ENCODE measurements at places on chromosomes 6 and 20.

DNA sequence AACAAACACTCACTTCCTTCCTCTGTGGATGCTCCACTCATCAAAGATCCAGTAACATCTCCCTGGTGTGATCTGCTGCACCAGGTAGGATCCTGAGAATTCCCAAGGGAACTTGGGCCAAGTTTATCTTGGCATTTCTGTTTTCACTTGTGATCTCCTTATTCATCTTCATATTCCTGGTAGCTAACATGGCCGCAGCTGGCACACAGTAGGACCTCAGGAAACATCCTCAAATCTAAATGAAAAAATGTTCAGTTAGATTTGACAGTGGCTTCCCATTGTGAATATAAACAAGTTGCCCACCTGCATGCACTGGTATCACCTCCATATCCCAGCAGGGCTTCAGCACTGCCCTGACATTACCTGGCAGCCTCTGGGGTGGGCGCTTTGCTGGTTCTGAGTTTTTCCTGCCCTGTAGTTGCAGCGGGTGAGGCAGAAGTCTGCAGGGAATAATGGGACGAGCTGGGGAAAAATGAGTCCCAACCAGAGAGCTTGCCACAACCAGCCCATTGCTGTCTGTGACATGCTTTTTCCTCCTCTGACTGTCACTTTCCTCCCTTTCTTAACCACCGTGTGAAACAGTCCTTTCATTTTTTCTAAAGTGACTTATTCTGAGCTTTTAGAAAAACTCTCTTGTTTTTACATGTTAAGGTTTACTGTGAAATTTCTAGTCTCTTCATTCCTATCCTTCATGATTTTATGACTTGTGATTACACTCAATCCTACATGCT lies 9.4 kb upstream of the DSTN start:
- no peak for DNase-seq

DNA sequence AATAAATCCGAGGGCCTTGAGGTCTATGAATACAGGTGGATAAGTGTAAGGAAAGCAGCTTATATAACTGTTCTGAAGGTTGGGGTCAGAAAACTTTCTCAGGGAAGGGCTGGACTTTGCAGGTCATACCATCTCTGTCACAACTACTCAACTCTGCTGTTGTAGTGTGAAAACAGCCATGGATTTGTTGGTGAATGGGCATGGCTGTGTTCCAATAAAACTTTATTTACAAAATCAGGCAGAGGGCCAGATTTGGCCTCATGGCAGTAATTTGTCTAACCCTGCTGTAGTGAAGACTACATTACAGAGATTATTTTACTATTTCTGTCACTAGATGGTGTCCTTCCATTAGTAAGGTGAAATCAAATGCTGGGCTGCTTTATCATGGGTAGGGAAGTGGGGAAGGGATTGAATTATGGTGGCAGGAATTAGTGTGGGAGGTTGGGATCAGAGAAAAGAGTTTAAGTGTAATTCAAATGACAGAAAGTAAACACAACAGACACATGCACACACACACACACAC lies 409.6 kb upstream of the CHD6 start:
- peak; percentile 60 for DNase-seq

GRCh38 chr6:145733207-145733606 lies 2.1 kb downstream of the EPM2A start:
- DNase-seq: peak; percentile 10

DNA sequence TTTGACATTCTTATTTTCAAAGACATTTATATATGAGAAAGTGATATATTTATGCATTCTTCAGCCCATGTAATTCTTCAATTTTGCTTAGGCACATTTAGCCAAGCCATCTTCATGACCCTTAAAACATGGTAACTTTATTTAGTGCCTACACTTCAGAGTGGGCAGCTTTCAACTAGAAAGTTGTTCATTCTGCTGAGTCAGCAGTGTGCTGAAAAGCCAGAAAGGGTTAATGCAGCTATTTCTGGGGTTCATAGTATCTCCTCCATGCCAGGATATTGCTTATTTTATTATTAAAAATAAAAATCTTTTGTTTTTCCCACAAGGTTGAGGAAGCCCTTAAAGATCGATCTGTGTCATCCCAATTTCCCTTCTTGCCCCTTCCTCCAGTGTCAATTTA lies 79.2 kb downstream of the EDN1 start:
- DNase-seq: no peak

GRCh38 chr6:26175428-26176181 lies 88.4 kb downstream of the HFE start:
- DNase-seq: no peak
